Stimulated activated CD4-positive, alpha-beta T cell treated with anti-CD3 and anti-CD28 coated beads, Interleukin-4, amount 100 ng/mL, for 24 hours (primary cell): ENCODE measurements at places on chromosomes 4 and X.

- DNase-seq, result no peak
Observed at GRCh38 chr4:71270901-71271300, 67.9 kb upstream of the SLC4A4 start.

DNA sequence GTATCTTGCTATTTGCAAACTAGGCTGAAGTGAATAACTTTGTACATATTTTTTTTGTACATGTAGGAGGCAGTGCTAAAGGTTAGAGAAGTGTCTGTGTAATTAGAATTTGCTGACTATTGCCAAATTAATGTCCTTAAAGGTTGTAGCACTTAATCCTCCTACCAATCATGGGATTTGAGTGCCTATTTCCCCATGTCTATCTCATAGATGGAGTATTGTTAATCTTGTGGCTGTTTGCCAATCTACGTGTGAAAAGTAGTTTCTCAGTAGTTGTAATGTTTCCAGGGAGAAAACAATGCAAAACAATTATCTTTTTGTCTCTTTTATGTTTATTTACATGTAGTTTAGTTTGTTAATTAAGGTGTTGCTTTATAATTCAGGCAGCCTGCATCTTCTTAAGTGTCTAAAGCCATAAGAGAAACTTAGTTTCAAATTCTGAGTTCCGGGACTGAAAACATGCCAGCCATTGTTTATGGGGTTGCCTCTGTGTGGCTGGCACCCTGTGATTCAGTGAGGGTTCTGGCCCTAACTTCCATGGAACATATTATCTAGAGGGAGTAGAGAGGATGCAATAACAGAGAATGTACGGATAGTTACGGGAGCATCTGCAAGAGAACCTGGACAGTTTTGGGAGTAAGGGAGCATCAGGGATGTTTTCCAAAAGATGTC lies 142.4 kb downstream of the KLHL8 start:
- DNase-seq, result no peak

- DNase-seq, result no peak
Observed at GRCh38 chr4:102817613-102818268, 9.6 kb downstream of the UBE2D3 start.

DNA sequence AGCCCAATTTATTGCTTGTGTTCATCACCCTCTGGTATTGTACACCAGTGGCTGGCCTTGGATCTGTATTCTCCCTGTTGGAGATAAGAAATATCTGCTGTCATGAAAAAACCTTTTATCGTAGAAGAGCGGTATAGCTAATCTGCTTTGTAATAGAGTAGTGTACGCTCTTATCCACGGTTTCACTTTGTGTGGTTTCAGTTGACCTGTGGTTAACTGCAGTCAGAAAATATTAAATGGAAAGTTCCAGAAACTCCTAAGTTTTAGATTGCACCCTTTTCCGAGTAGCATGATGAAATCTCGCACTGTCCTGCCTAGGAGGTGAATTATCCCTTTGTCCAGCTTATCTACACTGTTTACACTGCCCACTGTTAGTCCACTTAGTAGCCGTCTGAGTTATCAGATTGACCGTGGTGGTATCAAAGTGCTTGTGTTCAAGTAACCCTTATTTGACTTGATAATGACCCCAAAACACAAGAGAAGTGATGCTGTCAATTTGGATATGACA lies 42.4 kb downstream of the KDM6A start:
- DNase-seq, result no peak

DNA sequence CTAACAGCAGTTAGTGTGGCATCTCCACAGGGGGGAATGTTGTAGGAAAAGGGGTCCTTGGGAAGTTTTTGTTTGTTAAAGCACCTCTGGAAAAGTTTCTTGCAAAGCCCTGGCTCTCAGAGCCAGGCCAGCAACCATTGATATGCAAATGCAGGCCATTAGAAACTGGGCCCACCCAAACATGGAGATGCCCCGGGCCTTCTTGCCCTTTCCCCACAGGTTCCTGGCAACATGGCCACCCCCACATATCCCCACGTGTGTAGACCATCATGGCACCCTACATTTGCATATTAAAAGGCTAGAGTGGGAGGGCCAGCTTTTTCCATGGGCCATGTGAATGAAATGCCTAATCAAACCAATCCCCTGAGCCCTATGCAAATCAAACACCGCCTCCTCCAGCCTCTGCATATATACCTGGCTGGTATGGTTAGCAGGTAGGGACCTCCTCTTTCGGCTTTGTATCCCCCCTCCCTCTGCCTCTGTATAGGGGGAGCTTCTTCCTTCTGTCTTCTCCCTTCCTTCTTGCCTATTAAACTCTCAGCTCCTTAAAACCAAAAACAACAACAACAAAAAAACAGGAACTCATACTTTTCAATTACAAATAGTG lies 44.0 kb upstream of the ZCCHC13 start:
- DNase-seq, result no peak

DNA sequence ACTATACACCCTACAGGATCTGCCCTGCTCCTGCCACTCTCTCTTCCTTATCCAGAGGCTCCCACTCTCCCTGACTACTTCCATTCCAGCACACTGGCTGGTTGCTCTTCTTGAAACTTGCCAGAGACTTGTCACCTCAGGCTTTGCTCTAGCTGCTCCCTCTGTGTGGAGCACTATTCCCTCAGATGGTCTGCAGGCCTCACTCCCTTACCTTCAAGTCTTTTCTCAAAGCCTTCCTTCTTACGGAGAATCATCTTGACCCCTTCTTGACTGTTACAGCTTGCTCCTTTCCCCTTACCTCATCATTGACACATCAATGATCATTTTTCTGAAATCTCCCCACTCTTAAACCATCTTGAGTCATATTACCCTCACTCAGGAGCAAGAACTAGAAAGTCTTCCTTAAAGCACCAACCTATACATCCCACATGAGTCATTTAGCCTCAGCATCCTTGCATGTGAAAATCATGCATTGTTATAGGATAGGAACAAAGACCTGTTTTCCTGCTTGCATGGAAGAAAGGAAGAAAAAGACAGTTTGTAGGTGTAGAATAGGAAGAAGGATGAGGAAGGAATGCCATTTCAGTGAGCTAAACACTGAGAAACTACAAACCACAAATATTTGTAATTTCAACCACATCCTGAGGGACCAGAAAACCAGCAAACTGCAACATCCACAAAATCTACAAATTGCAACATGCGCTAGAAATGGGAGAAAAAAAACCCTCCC lies 55.7 kb downstream of the ANTXR2 start:
- DNase-seq, result no peak

- DNase-seq, result no peak
Observed at GRCh38 chrX:112759512-112759911, 79.8 kb upstream of the LHFPL1 start.

DNA sequence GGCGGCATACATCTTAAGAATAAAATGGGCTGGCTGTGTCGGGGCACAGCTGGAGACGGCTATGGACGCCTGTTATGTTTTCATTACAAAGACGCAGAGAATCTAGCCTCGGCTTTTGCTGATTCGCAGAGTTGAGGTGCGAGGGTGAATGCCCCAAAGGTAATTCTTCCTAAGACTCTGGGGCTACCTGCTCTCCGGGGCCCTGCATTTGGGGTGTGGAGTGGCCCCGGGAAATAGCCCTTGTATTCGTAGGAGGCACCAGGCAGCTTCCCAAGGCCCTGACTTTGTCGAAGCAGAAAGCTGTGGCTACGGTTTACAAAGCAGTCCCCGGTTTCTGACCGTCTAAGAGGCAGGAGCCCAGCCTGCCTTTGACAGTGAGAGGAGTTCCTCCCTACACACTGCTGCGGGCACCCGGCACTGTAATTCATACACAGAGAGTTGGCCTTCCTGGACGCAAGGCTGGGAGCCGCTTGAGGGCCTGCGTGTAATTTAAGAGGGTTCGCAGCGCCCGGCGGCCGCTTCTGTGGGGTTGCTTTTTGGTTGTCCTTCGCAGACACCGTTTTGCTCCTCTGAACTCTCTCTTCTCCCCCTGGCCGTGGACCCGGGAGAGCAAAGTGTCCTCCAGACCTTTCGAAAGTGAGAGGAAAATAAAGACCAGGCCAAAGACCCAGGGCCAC lies 1.9 kb downstream of the SHOX start:
- DNase-seq, result no peak

- DNase-seq, result no peak
Observed at GRCh38 chr4:78904143-78904542, 35.1 kb downstream of the PAQR3 start.

DNA sequence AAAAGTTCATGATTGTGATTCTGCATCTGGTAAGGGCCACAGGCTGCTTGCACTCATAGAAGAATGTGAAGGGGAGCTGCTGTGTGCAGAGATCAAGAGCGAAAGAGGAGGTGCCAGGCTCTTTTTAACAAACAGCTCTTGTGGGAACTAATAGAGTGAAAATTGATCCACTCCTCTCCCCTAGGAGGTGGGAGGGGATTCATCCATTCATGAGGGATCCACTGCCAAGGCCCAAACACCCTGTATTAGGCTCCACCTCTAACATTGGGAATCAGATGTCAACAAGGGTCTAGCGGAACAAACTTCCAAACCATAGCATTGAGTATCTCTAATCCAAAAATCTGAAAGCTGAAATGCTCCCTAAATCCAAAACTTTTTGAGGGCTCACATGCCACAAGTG lies 16.4 kb upstream of the PPID start:
- no peak for DNase-seq

GRCh38 chrX:46642145-46642544 lies 68.6 kb downstream of the CHST7 start:
- no peak for DNase-seq

DNA sequence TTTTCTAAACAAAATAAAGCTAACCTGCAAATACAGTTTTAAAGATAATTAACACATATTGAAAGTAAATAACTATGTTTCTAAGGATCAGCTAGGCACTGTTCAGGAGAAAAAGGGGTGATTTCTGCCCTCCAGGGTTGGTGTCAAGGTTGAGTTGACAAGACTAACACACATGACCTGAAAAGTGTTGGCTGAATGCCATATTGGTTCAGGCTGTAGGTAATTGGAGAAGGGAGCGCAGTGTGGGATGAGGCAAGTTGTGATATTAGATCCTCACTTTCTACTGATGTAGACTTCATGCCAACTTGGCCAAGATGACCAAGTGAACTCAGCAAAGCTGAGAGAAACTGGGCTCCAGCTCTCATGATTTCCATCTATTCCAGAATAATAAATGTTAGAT lies 42.2 kb downstream of the PPM1K start:
- DNase-seq, result no peak

GRCh38 chr4:56958111-56958517 lies 19.3 kb downstream of the NOA1 start:
- DNase-seq, result no peak

GRCh38 chrX:19540076-19540475 lies 24.8 kb upstream of the MAP3K15 start:
- no peak for DNase-seq

DNA sequence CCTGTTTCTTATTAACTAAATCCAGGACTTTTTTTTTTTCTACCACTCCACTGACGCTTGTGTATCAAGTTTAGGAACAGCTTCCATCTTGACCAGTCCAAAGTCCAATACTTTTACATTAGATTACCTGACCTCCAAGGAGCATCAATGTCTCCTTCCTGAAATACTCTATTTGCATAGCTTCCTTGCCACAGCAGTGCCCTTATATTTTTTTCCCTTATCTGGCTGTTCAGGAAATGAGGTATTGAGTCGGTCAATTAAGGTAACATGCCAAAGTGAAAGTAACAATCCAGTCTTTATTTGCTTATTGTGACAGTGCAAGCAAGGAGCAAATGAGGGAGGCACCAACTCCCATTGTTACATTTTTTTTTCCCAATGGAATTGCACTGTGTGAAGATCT lies 730.8 kb upstream of the NDST4 start:
- no peak for DNase-seq

- DNase-seq, result no peak
Observed at GRCh38 chr4:114725066-114725465, 126.5 kb downstream of the UGT8 start.

- DNase-seq, result peak; percentile 10
Observed at GRCh38 chr4:169492436-169493163, 119.8 kb downstream of the NEK1 start.

DNA sequence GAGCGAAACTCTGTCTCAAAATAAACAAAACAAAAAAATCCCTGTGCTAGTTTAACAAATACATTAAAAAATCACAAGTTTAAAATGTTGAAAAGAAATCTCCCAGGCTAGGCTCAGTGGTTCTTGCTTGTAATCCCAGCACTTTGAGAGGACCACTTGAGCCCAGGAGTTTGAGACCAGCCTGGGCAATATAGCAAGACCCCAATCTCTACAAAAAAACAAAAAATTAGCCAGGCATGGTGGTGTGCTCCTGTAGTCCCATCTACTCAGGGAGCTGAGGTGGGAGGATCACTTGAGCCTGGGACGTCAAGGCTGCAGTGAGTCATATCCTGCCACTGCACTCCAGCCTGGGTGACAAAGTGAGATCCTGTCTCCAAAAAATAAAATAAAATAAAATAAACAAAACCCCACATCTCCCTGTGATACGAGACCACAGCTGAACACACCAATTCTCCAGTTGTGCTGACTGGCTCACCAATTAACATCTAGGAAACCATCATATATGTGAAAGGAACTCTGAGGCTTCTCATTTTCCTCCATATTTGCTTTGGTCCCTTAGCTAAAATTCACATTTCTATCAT lies 7.3 kb downstream of the RPS4X start:
- peak; percentile 32 for DNase-seq

DNA sequence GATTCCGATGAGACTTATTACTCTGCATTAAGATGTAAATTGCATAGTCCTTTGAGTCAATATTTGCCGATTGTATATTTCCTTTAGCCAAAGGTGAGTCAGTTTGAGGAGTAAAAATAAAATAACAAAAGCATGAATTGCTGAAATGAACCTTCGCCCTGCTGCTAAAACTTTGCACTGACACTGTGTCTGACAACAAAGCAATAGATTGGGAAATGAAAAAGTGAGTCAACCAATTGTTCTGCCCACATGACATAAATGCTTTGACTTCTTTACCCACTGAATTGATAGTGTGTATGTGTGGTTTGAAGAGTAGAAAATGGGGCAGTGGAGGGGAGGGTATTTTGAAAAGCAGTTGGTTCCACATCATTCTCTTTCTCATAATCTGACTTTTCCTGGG lies 88.4 kb upstream of the AFF2 start:
- DNase-seq, result no peak

DNA sequence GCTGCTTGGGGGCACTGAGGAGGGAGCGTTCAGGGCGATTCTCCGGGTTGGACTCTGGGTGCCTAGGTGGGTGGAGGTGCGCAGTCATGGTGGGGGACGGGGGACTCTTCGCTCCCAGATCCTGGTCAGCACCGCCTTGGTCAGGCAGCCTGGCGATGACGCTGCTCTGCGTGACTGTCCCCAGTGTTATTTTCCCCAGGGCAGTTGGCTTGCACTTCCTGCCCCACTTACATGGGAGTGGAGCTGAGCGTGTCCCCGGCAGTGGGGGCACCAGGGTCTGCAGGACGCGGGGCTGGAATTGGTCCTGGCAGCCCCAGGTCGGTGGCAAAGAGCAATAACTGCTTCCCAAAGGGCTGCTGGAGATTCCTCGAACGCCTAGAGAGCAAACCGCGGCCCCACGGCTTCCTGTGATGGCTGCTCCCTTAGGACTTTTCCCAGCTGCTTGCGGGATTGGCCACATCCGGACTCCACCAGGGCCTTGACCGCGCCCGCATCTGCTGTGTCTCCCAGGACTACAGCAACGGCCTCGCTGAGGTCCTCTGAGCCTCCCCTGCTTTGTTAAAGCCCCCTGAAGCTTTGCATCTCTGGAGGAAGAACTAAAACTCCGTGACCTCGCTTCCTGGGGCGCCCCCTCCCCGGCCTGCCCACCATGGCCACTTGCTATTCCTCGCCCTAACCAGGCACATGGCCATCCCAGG lies 35.3 kb upstream of the GPR78 start:
- no peak for DNase-seq
